Progenitor cell of endocrine pancreas (in vitro differentiated cells): ENCODE measurements at places on chromosomes 12 and 14.

GRCh38 chr14:75514673-75515628, 7.3 kb upstream of the BATF start:
- no peak for DNase-seq

DNA sequence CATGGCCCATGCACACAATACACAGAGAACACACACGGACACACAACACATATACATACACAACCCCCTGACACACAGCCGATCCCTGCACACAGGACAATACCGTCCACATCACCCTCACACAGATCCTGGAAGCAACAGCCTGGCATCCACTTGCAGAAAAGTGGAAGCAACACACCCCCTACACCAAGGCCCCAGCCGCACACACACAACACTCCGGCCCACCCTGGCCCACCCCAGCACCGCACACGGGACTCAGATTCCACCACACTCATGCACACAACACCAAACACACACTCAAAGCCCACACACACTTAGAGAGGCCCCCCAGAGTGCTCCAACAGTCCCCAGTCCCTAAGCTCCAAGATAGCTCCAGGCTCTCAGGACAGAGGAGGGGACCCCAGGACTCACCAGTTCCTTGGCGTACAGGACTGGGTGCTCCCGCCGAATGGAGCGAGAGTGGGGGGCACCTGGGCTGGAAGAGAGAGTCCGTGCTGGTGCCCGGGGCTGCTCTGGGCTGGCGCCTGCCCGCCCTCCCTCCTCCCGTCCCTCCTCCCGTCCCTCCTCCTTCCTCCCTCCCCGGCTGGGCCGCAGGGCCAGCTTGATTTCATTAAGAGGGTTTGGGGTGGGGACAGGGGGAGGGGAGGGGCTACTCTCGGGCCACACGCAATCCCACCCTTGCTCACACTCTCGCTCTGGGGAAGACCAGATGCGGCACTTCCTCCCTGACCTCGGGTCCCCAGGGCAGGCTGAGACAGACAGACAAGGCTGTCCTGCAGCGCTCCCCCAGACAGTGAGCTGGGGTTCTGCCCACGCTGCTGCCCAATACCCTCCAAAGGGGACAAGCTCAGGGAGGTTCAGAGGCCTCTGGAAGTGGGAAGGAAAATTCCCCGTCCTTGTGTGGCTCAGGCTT, at the start of gene TMEM119:
TSS of gene TMEM119 (minus strand) at position 526 of the 913 bp plus-strand sequence. CDS start 5,701 bp downstream, outside the sequence.
- no peak for DNase-seq

DNA sequence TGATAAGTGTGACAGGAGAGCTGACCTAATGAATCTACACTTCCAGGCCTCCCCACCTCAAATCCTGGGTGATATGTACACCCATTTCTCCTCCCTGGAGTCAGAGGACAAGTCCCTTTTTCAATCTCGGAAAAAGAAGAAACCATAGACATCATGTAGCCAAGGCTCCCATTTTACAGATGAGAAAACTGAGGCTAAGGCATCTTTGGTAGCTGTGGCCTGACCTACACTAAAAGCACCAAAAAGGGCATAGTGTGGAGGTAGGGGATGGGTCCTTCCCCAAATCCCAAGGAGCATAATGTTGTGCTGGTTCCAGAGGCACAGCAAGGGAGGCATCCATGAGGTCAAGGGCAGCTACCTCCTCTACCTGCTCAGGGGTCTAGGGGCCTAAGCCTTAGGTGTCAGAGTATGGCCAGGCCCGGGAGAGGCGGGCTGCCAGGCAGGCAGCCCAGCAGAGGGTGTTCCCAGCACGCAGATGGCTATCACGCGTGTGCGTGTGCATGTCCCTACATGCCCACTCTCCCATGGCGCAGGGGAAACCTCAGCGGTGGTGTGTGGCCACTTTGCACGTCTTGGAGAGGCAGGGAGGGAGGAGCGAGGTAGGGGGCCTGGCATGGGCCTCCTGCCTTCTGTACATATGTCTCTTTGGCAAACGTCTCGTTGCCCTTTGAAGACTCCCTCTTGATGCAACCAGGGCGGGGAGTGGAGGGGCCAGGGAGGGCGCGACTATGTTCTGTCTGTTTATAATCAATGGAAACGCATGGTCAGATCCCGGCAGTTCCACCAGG, 2.5 kb downstream of the PGF start:
- no peak for DNase-seq

DNA sequence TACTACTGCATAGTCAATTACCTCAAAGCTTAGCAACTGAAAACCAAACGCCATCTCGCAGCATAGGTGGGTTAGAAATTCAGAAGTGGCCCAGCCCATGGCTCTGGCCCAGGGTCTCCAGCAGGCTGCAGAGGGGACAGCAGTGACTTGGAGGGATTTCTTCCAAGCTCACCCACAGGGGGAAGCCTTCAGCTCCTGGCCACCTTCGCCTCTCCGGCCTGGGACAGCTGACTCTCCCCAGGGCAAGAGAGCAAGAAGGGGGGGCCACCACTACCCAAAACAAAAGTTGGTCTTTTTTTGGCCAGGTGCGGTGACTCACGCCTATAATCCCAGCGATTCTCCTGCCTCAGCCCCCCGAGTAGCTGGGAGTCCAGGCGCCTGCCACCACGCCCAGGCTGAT, 32.2 kb upstream of the ANKRD9 start:
- no peak for DNase-seq

GRCh38 chr14:103216399-103216798, 93.1 kb downstream of the TNFAIP2 start:
- DNase-seq = no peak

DNA sequence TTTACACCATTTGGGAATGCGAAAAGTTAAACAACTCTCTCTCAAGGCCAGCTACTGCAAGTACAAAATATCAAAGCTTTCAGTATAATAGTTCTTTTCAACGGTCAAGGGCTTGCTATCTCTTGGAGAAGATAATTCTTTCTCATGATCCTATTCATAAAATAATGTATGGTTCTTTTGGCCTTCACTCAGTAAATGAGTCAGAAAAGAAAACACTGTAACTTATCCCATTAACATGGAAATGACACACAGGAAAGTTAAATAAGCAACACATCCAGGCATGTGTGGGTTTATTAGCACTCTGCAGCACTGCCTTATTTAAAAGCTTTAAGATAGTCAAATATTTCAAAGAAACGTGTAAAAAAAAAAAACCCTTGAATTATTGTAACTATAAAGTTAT, 36.9 kb downstream of the ZFC3H1 start:
- no peak for DNase-seq

GRCh38 chr12:93786656-93787397, 109.7 kb downstream of the CRADD start:
- no peak for DNase-seq

DNA sequence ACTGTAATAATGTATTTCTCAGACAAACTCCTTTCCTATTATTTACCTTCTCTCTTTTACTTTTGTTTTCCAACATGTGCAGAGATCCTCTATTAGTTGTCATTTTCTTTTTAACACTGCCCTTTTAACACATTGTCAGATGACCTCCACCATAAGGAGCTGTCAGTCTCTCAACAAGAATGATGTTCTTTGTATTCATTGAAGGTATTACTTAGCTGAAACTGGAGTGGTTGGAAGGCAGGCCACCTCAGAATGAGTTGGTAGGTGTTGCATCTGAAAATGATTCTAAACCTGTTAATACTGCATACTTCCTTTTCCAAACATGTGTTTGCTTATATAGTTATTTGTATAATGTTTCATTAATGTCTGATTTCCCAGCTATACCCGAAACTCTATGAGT, 16.9 kb downstream of the TMEM117 start:
- DNase-seq = no peak

- DNase-seq = no peak
Observed at GRCh38 chr12:47458279-47458678, 247.6 kb downstream of the RPAP3 start.

GRCh38 chr12:29639893-29640495, 142.5 kb upstream of the OVCH1 start:
- no peak for DNase-seq

GRCh38 chr14:69582212-69582611, 7.5 kb upstream of the CCDC177 start:
- no peak for DNase-seq

GRCh38 chr12:92206596-92206995, 61.0 kb upstream of the BTG1 start:
- no peak for DNase-seq

- DNase-seq = no peak
Observed at GRCh38 chr12:57877876-57878275, 31.3 kb upstream of the CTDSP2 start.

DNA sequence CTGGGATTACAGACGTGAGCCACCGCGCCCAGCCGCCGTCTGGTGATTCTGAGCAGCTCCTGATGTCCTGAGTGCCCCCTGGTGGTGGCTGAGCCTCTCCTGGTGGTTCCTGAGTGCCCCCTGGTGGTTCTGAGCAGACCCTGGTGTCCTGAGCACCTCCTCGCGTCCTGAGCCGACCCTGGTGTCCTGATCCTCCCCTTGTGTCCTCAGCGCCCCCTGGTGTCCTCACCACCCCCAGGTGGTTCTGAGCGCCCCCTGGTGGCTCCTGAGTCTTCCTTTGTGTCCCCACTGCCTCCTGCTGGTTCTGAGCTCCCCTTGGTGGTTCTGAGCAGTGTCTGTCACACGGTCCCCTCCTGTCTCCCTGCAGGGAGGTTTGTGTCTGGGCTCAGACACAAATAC, 1304.9 kb downstream of the TMEM121 start:
- no peak for DNase-seq

DNA sequence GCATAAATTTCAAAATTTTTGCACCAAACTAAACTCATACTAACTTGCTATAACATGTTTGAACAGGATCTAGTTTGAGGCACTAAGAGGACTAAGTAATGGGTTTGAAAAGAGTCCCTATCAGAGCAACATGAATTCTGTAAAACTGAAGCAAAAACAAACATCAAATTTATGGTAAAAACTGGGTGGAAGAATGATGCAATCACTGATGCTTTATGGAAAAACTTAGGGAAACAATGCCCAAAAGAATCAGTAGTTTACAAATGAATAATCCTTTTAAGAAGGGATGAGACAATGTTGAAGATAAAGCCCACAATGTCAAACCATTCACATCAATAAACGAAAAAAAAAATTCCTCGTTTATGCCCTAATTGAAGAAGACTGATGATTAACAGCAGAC, 88.9 kb downstream of the PRKD1 start:
- no peak for DNase-seq

DNA sequence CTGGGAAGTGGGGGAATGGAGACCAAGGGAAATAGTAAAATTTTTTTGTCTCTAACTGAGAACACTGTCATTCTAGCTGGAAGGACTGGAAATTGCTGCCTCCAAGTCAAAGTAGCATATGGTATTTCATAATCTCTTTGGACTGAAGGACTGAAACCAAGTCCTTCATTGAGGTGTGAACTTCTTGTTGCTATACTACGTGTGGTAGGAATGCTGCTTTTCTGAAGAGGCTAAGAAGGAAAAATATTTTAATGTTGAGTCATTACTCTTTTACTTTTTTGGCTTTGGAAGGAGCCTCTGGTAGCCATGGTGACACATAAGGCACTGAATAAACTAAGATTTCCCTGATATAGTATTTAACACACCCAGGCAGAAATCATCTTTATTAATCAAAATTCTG, 465.4 kb downstream of the NPAS3 start:
- no peak for DNase-seq

- no peak for DNase-seq
Observed at GRCh38 chr12:68587448-68587873, 23.2 kb upstream of the RAP1B start.

DNA sequence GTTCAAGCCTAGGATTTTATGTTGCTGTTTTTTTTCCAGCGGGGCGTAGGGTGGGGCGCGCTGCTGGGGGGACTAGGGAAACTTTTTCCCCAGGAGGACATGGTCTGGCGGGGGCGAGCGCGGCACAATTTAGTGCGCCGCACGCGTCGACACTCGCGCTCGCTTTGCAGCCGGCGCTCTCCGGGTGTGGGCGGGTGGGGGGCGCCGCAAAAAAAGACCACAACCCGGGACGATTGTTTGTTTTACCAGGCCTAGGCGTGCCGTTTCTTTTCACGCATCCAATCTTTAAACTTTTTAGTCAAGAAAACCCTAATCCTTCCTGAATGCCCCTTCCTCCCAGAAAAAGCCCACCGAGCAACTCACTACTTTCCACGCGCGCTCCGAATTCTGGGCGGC, 865 bp upstream of the ZFP36L1 start:
- no peak for DNase-seq

DNA sequence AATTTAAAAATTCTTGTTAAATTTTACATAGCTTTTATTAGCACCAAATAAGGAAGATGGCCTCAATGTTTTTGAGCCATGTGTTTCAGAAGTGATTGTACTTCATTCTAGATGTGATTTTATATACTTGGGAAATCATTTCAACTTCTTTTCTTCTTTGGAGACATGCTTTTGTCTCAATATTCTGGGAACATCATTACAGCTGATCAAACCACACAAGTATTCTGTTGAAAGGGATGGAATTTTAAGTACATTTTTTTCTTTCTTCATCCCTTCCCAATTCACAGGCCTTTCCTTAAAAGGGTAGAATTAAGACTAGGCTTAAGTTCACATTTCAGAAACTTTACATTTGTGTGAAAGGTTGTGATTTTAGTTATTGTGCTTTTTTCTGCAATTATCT, 66.4 kb downstream of the PAPOLA start:
- DNase-seq = no peak

DNA sequence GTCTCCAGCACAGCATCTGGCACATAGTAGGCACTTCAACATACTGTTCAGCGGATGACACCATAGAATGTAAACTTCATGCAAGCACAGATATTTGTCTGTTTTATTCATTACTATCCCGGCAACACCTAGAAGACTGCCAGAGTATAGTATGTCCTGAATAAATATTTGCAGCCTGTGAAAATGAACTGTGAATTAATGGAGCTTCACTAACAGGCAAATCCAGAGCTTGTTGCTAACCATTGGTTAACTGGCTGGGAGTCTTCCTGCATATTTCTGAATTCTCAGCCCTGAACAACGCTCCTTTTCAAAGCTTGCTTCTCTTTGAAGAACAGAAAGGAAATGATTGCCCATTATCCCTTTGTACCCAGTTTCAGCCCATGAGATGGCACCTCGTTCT, 243.3 kb upstream of the CRY1 start:
- no peak for DNase-seq

GRCh38 chr12:54472494-54473262, 724 bp downstream of the GTSF1 start:
- DNase-seq = no peak

GRCh38 chr12:95733141-95733825, 57.3 kb downstream of the NTN4 start:
- DNase-seq = no peak

DNA sequence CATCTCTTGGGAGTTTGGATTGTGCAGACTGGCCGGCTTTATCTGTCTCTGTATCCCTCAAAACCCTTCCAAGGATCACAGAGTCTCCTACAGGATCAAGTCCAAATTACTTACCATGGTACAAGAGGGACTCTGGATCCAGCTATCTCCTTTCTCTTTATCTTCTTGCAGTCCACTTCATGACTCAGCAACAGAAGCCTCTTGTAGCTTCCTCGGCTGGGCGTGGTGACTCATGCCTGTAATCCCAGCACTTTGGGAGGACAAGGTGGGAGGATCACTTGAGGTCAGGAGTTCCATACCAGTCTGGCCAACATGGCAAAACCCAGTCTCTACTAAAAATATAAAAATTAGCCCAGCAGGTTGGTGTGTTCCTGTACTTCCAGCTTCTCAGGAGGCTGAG, 189.7 kb downstream of the BCAT1 start:
- no peak for DNase-seq

GRCh38 chr14:56703947-56704346, 106.3 kb downstream of the OTX2 start:
- no peak for DNase-seq

GRCh38 chr12:6635856-6636531, at the start of gene LPAR5:
TSS of gene LPAR5 (minus strand) at chr12:6635959. CDS start at chr12:6621248, 14,711 bp downstream.
- no peak for DNase-seq

- no peak for DNase-seq
Observed at GRCh38 chr14:52318826-52319645, 4.9 kb downstream of the PTGER2 start.

GRCh38 chr12:26798023-26798422, 35.0 kb downstream of the ITPR2 start:
- DNase-seq = no peak
